ENCODE measurements at places on chromosomes 11 and 22.

- no peak for DNase-seq
These were observed 127.6 kb downstream of the LUZP2 start for GRCh38 chr11:24624432-24624831.

DNA sequence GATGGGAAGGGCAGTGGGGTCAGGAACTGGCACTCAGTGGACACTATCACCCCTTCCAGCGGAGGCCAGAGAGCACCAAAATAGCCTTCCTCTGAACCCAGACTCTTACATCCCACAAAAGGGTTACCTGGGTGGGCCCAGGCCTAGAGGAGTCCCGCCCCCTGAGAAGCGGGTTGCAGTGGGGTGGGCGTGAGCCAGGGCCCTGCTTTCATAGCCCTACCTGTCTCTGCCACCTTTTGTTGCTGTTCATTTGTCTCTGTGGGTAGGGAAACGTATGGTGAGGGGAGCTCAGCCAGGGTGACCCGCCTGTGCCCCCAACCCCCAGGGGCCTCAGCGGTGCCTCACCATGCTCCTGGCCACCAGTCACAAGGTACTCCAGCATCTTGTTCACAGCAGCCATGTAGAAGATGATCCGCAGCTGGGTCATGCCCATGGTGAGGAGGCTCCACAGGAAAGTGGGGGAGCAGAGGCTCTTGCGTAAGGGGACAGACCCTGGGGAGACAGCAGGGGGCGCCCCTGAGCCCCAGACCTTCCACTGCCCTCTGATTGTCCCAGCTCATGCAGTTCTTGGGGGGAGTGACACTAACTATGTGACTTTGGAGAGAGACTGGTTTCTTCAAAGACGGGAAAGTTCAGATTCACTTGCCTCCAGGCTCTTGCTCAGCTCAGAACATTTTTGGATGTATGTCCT, 24.0 kb downstream of the SLC43A1 start:
- DNase-seq = no peak

- no peak for DNase-seq
These were observed 76.9 kb upstream of the TTLL12 start for GRCh38 chr22:43263645-43264514.

GRCh38 chr22:19961868-19962245, 20.2 kb upstream of the TXNRD2 start:
- DNase-seq = no peak

GRCh38 chr11:118834427-118835028, 43.6 kb upstream of the DDX6 start:
- no peak for DNase-seq

DNA sequence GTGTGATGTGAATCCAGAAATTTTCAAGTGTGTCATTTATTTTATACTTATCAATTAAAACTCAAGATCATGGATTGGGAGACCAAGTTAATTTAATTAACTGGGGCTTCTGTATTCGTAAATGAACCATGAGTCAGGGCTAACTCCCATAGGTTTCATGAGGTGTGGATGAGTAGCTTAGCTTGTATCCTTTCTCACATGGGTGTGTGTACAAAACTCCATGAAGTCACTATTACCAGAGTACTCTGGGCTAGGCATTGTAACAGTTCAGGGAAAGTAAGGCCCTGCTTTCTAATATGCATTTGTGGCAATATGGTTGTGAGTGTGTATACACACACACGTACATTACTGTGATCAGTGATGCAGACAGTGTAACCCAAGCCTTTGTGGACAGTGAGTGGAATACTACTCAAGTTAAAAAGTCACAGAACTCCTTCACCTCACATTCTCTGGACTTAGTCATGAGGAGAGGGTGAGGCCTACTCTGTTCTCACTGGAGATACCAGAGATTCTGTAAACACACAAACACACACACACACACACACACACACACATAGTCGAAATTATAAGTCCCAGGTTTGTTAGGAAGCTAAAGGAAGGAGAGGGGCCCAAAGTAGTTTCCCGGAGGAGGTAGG, 3.5 kb downstream of the CNTF start:
- DNase-seq = no peak
